ENCODE measurements at places on chromosomes 7 and 10. TPM values are rescaled to one million over a fixed set of nuclear protein-coding genes. Genes with fewer than 3 reads are reported as not detected.
A peak's percentile ranks its signal among the peaks of the same experiment; 100 is the strongest.

GRCh38 chr7:29538389-29538788 lies 25.2 kb upstream of the PRR15 start:
- DNase-seq = no peak

GRCh38 chr10:46542567-46543465 lies 13.6 kb downstream of the GPRIN2 start:
- peak; percentile 18 for DNase-seq

- no peak for DNase-seq
Measured at GRCh38 chr7:46493196-46493595, 572.1 kb upstream of the IGFBP3 start.

DNA sequence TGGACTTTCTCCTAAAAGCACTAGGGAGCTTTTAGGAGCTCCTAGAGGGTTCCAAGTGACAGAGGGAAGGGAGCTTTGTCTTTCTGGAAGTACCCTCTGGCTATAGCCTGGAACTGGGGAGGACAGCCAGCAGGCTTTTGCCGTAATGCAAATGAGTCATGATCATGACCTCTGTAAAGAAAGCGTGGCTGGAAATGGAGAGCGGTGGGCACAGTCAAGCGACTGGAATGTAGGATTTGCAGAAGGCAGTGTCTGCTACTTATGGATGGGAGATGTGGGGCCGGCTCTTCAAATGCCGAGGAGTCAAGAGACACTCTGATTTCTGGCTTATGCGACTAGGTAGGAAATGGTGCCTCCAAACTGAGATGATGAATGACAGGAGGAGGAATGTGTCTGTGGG lies 34.6 kb upstream of the PLPP4 start:
- no peak for DNase-seq

GRCh38 chr10:104452977-104453376 lies 99.3 kb downstream of the CFAP58 start:
- no peak for DNase-seq

DNA sequence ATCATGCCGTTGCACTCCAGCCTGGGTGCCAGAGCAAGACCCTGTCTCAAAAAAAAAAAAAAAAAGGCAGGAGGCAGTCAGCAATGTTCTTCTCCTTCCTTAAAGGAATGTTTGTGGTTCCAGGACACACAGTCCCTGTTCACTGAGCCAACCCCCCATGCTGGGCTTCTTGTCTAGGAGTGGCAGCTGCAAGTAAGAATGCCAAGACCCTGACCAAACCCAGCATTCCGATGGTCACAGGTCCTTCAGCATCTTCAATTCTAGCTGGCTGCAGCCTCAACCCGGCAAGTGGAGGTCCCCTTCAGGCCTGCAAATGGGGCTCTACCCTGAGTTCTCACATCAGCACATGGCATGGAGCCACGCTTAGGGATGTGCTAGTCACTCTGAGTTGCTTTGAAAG lies 38.2 kb upstream of the CUX1 start:
- DNase-seq = no peak

DNA sequence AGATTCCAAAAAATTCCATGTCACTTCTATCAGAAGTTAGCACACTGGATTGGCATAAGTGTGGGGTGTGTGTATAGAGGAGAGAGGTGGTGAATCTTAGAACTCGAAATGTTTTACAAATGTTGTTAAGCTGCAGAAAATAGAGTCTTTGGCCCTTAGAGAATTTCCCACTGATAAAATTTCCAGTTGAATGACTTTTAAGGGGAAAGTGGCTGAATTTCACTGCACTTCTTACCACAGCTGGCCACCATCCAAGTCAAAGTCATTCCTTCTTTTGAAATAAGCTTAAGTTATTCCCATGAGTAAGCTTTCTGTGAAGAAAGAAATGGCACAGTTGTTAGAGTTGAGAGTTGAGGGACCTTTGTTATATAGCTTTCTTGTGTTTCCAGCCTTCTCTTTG lies 13.9 kb downstream of the VCL start:
- no peak for DNase-seq

DNA sequence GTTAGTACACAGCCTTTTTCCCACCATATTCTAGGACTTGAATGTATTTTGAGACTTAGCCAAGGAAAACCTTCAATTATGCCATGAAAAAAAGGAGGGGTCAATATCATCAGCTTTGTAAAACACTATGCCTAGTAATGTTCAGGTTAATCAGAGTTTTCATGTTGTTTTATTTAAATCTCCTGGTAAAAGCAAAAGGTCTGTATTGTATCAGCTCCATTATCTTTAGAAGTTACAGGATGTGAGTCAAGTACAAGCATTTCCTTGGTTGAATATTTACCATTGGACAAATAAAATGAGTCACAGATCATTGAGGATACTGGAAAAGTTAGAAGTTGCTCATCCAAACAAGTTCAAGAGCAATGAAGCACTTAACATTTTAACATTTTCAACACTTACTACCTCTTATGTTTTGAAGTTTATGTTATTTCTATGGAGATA lies 89.9 kb upstream of the CAPZA2 start:
- no peak for DNase-seq

- DNase-seq = no peak
Measured at GRCh38 chr7:39688611-39689480, 65.5 kb downstream of the RALA start.

GRCh38 chr10:3926258-3926657 lies 141.2 kb upstream of the KLF6 start:
- DNase-seq = no peak

GRCh38 chr7:148615085-148615730 lies 24.6 kb downstream of the C7orf33 start:
- no peak for DNase-seq

- DNase-seq = no peak
Measured at GRCh38 chr7:19958309-19958896, 185.0 kb upstream of the TMEM196 start.

DNA sequence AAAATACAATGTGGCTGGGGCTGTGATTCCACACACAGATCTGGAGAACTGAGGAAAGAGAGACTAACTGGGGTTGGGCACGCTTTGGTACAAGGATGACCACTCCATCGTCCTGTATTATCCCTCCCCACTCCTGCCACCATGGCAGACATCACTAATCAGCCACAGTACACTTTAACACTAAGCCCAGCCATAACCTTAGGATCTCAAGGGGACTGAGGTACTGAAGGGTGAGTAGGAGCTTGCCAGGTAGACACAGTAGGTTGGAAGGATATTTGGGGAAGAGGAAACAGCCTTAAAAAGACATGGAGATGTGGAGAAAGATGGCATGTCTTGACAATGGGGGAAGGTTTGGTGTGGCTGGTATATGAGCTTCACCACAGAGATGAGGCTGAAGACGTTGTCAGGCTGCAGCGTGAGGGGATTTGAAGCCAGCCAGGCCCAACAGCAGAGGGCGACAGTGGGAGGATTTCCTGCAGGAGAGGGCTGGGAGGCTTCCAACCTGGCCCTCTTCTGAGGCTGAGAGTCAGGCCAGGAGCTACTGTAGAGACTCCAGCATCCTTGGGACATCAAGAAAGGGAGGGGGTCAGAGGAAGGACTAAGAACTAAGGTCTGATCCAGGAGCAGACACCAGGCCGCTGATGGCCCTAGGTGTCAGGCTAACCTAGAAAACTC lies 58.6 kb upstream of the COL13A1 start:
- DNase-seq = peak; percentile 62

DNA sequence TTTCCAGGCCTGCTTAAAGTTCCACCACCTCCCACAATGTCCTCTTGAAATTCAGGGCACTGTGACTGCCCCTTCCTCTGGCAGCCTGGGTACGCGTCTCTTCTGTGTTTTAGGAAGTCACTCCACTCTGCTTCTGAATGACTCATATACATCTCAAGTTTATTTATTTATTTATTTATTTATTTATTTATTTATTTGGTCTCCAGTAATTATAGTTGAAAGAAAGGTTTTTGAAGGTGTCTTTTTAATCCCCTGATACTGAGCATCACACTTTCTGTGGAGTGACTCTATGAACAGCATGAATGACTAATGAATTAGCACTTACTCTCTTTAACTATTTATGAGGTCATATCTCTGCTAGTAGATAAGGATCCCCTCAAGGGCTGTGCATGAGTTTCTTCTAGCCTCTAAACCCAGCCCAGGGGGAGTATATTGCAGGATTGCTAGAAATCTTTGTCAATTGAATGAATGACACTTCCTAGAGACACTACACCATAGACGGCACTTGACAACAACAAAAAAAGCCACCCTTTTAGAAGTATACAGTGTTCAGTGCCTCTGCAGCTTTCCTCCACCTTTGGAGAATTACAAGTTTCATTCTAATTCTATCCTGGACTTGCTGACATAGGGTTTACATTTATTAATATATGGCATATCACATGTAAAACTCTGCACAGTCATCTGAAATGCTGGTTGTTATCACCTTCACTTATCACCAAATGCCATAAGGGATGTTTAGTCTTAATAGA lies 2.1 kb downstream of the MACC1 start:
- DNase-seq = no peak

GRCh38 chr10:13068071-13068470 lies 31.9 kb upstream of the OPTN start:
- no peak for DNase-seq

DNA sequence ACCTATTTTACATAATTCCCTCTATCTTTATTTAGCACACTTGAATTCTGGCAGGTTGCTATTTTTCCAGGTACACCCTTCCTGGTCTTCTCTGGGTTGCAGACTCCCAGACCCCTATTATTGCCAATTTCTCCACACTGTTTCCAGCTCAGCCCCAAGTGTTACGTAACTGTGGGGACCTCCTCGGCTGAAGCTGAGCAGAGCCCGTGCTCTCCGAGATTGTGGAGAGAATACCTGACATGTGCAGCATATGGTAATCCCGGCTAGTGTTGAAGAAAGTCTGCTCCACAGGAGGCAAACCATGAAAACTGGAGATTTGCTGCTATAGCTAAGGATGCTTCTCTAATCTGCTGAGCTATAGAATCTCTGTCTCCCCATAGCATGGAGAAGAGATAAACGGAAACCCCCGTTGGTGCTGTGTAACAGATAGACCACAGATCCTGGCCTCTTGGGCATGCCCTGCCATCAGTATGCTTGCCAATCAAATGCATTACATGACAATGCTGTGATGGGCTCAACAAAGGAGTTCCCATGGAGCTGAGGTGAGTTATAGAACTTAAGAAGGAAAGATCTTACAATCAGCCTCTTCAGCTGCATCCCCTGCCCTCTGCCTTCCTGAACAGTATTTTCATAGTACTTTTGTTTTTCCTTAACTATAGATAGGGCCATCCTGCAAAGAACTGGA lies 144.6 kb upstream of the AOAH start:
- no peak for DNase-seq

DNA sequence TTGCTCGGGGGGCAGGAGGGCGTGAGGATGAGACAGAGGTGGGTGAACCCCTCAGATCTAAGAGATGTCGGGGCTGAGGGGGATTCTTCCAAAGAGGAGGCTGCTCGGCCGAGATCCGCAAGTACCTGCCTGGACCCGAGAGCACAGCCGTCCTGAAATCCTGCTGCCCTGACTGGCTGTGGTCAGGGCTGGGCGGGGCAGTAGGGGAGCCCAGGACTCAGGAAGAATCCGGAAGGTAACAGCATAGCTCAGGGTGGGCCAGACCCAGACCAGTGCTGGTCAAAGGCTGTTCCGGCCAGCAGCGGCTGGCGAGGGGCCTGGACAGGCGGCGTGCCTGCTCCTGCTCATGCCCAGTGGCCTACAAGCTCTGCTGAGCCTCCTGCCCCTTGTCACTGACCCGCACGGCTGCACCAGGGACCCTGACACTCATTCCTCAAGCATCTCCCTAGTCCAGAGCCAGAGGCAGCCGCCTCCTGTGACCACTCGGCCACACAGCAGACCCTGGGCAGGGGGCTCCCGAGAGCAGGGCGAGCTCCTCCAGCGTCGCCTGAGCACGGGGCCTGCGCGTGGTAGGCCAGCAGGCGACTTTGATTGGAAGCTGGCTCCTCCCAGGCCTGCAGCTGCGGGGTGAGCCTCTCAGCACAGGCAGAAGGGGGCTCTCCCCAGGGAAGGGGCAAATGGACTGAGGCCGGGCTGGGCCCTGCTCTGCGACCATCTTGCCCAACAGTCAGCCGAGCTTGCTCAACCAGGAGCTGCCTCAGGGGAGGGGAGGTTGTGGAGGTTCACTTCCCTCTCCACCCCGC lies 3.1 kb upstream of the ADAP1 start:
- peak; percentile 64 for DNase-seq

DNA sequence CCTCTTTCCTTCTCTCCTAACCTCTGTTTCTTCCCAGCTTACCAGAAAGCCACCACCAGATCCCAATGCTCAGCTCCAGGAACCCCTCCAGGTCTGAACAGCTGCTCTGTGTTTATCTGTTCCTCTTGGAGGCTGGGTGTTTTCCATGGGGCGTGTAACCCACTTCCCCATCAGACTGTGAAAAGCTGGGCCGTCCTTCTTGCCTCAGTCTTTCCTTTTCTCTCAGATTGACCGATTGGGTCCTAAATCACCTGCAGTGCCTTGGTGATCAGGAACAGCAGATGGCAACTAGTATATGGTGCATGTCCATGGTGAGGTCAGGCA lies 4.8 kb downstream of the SH3PXD2A start:
- peak; percentile 38 for DNase-seq

DNA sequence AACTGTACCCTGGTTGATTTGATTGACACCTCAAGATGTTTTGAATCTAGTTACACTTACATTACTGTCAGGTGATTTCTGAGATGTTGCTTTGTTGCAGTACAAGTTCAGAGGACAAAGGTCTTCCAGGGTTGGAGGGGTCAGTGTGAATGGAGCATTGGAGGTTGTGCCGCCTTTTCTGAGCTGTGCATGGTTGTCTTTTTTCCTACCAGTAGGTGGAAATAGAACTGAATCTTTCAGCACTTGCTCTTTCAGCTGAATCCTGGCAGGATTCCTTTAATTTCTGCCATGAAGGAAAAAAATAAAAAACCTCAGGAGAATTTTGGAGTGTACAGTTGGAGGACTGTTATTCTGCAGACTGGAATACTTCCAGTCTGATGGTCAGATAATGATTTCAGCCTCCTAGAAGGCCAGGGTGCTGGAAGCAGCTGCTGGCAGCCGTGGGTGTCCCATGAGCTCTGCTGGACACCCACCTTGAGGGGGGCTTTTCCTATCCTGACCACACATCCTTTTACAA lies 82.7 kb downstream of the PLCE1 start:
- DNase-seq = peak; percentile 40

DNA sequence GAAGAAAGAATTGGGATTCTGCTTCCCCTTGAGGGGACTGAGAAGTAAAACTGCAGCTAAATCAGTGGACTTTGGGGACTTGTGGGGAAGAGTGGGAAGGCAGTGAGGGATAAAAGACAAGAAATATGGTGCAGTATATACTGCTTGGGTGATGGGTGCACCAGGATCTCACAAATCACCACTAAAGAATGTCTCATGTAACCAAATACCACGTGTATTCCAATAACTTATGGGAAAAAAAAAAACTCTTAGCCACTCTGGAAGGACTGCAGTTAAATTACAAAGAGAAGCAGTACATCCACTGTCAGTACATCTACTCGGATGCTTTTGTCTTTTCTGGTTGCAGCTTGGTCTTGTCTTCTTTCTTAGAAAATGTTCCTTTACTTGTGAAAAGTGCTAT lies 27.4 kb upstream of the GOT1 start:
- DNase-seq = no peak

GPER1 gene
- 2.8 TPM for total RNA-seq

MMD2 gene
- not detected for total RNA-seq

ZNF37A gene
- 9.8 TPM for total RNA-seq

DYNC1I1 gene
- total RNA-seq = 39.0 TPM

ZMIZ2 gene
- total RNA-seq = 64.8 TPM

DENND2A gene
- 14.4 TPM for total RNA-seq

TMEM229A gene
- total RNA-seq = not detected

FZD8 gene
- 8.2 TPM for total RNA-seq

PYROXD2 gene
- 11.6 TPM for total RNA-seq

MYL10 gene
- total RNA-seq = not detected

SRRM3 gene
- 17.2 TPM for total RNA-seq

HOXA2 gene
- total RNA-seq = 0.12 TPM

FAM171A1 gene
- 11.6 TPM for total RNA-seq

ADCYAP1R1 gene
- 6.0 TPM for total RNA-seq

EPHB6 gene
- 3.9 TPM for total RNA-seq

GHRHR gene
- total RNA-seq = not detected

CDC14C gene
- total RNA-seq = not detected

All from left ventricle myocardium superior (tissue), 1 donor.